HT-29 (cell line): ENCODE measurements at places on chromosomes 3 and 15.

DNA sequence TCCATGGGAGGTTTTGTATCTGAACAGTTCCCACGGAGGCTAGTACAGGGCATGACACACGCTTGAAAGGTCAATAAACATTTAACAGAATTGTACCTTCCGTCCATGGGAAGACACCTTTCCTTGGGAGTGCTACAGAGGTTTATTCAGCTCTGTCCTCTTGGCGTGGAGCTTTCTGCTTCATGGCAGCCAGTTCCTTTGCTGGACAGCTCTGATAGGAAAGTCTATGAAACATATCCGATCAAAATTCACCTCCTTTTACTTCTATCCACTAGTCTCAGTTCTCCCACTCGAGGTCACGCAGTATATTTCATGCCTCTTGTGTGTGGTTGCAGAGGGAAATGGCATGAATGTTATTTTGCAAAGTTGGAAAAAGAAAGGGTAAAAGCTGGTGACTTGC lies 91.2 kb downstream of the PEX5L start:
- DNase-seq, result no peak

DNA sequence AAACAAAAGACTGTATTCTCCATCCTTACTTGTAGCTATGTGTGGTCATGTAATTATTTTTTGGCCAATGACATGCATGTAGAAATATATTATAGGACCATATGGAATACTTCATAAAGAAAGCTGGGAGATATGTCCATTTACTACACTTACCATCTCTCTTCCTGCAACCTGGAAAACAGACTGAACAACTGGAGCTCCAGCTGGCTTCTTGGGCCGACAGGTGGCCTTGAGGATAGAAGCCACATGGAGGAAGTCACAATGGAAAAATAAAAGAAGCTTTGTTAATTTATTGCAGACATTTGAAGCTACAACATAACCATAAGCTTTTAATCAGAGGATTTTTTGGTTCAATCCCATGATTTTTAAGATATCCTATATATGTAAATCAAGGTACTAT lies 167.9 kb upstream of the CBLB start:
- DNase-seq, result no peak

- DNase-seq, result no peak
Observed at GRCh38 chr15:67036775-67037555, 28.4 kb upstream of the SMAD3 start.

DNA sequence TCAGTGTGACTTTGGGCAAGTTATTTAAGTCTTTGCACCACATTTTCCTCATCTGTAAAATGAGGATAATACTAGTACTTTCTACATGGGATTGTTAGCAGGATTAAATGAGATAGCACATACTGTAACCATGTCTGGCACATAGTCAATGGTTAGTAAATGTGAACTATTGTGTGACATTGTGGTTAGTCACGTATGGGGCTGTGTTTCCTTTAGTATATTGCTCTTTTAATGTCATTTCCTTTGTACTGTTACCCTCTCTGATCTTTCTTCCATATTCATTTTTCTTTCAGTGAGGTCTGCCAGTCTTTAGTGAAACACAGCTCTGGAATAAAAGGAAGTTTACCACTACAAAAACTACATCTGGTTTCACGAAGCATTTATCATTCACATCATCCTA lies 21.4 kb downstream of the OPA1 start:
- DNase-seq, result no peak

DNA sequence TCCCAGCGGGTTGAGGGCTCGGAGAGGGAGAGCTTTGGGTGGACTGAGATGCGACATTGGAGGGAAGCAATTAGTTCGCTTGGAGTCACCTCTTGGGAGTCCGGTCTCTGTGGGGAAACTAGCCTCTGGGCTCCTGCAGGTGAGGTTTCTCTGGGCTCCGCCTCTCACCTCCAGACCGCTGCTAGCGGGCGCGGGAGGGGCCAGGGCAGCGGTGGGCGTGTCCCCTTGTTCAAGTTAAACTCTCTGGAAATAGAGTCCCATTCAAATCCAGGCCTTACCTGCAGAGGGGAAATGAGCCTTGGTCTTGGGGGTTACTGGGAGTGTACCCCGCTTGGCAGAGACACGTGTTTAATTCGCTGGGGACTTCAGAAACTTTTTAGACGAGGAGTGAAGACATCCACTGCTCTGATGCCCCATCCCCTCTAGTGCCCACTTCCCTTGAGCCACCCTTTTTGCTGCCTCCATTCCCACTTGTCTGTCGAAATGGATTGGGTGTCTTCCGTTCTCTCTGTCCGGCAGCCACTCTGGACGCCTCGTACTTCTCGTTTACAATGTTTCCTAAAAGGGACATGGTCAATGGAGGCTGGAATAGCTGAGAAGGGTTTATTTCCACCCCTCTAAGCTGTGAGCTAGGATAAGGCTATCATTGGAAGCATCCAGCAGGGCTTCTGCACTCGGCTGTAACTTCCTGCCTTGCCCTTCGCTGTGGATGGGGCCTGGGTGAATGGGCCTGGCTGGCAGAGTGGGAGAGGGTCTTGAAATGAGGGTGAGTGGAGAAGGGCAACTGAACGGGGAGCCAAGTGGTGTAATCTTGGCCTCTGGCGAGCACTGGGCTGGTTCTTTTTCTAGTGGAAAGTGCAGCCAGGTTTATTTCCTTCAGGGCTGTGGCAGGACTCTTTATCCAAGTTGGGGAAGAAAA lies 1.1 kb downstream of the MITF start:
- peak; percentile 15 for DNase-seq

DNA sequence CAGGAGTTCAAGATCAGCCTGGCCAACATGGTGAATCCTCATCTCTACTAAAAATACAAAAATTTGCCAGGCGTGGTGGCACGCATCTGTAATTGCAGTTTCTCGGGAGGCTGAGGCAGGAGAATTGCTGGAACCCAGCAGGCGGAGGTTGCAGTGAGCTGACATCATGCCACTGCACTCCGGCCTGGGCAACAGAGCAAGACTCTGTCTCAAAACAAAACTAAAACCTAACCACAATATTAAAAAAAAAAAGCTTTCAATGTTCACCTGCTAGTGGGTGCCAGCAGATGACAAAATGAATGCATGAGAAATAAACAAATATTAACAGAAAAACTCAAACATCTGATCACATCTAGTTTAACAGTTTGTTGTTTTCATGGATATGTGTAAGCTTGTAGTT lies 9.0 kb downstream of the SLC24A1 start:
- no peak for DNase-seq

GRCh38 chr3:126931806-126932187 lies 51.1 kb upstream of the PLXNA1 start:
- DNase-seq, result no peak
